Activated CD4-positive, alpha-beta memory T cell treated with anti-CD3 and anti-CD28 coated beads for 36 hours (primary cell): ENCODE measurements at places on chromosomes 11 and 22. TPM values are rescaled to one million over a fixed set of nuclear protein-coding genes. Genes with fewer than 3 reads are reported as not detected.
A peak's percentile ranks its signal among the peaks of the same experiment; 100 is the strongest.

DNA sequence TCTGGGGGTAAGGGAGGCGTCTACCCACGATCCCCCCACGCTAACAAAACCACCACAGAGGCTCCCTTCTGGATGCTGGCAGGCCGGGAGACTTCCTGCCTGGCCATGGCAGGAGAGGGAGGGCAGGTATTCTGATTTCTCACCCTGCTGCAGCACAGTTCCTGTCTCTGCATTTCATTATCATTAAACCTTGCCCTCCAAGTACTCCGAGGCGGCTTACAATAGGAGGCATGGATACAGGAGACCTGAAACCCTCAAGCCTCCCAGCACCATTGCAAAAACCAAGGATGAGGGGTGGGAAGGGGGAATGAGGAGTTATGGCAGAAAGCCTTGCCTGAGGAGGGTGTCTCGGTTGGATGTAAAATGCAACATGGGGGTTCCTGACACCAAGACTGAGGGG is 44.1 kb upstream of the MN1 start:
- no peak for DNase-seq

DNA sequence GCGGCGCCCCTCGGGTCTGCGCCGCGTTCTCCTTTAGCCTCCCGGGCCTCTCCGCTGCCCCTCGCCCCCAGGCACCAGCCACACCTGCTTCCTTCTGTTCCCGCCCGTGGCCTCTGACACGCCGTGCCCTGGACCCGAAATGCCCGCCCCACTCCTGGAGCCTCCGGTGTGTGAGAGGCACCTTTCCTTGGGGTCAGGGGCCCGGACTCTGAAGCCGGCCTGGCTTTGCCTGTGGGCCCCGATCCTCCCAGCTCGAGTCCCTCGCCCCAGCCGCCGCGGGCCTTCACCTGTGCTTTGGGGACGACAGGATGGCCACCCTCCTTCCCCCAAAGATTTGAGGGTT is 661 bp upstream of the CDPF1 start:
- DNase-seq: peak; percentile 20

The PLEKHB1 gene
- 13.2 TPM for total RNA-seq

GRCh38 chr11:134469627-134470026 is 57.6 kb upstream of the B3GAT1 start:
- DNase-seq: no peak

The FADS1 gene
- total RNA-seq: 24.9 TPM

GRCh38 chr11:17643506-17644405 is 75.6 kb upstream of the MYOD1 start:
- no peak for DNase-seq

GRCh38 chr11:120565466-120566155 is 54.1 kb downstream of the GRIK4 start:
- no peak for DNase-seq

DNA sequence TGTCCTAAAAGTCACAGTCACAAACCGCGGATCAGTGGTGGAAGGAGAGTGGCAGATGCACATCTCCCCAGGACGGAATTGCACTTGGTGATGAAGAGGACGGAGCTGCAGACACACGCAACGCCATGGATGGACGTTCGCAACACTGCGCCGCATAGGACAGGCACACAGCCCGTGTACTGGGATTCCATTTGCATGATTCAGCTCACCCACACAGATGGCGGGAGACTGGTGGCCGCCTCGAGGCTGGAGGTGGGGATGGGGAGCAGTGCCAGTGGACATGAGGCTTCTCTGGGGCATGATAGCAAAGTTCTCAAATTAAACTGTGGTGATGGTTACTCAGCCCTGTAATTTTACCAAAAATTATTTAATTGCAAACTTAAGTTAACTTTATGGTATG is 37.4 kb downstream of the DUSP8 start:
- no peak for DNase-seq

GRCh38 chr11:115194802-115195110 is 309.5 kb downstream of the CADM1 start:
- DNase-seq: peak; percentile 45

The RAPSN gene
- total RNA-seq: 0.22 TPM

DNA sequence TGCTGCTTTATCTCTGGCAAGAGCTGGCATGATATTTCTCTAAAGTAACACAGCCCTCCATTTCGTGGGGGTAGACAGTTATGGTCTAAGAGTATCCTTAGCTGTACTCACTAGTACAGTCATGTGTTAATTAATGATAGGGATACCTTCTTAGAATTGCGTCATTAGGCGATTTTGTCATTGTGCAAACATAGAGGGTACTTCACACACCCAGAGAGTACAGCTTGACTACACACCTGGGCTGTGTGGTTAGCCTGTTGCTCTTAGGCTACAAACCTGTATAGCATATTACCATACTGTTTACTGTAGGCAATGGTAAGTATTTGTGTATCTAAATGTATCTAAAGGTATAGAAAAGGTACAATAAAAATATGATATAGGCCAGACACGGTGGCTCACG is 17.0 kb downstream of the XRCC6 start:
- no peak for DNase-seq

GRCh38 chr22:36010090-36010489 is 18.5 kb downstream of the RBFOX2 start:
- no peak for DNase-seq

GRCh38 chr22:39675947-39676346 is 105.4 kb downstream of the CACNA1I start:
- no peak for DNase-seq

The ZBTB16 gene
- total RNA-seq: 9.7 TPM

DNA sequence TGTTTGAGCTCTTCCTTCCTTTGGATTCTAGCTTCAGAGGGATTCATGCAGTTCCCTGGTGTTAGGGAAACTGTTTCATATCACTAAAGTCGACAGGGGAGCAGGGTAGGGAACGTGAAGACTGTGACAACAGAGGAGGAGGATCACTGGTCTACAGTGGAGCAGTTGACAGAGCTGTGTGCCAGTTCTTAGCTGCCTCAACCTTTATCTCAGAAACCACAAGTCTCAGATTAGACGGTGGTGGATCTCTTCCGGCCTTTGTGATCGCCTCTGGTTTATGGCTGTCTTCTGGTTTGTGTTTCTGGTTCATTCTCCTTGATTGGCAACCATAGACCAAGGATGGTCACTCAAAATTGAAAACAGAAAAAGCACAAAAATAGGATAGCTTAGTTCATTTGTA is 538.9 kb upstream of the API5 start:
- DNase-seq: no peak

GRCh38 chr11:45319077-45319476 is 32.9 kb upstream of the SYT13 start:
- peak; percentile 26 for DNase-seq

DNA sequence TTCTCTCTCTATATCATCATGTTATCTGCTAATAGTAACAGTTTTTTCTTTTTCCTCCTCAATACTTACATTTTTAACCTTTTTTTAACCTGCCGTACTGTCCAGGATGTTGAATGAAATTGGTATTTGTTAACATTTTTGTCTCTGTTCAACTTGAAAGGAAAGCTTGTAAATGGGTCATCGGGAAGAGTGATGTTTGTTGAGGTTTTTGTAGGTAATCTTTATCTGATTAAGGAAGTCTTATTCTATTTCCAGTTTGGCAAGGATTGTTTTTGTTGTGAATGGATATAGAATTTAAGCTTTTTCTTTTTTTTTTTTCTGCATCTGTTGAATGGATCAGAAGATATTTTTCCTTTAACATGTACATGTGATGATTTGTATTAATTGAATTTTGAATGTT is 8.1 kb upstream of the NNMT start:
- no peak for DNase-seq

- no peak for DNase-seq
Measured at GRCh38 chr22:48803948-48804810, 1023.5 kb downstream of the BRD1 start.

DNA sequence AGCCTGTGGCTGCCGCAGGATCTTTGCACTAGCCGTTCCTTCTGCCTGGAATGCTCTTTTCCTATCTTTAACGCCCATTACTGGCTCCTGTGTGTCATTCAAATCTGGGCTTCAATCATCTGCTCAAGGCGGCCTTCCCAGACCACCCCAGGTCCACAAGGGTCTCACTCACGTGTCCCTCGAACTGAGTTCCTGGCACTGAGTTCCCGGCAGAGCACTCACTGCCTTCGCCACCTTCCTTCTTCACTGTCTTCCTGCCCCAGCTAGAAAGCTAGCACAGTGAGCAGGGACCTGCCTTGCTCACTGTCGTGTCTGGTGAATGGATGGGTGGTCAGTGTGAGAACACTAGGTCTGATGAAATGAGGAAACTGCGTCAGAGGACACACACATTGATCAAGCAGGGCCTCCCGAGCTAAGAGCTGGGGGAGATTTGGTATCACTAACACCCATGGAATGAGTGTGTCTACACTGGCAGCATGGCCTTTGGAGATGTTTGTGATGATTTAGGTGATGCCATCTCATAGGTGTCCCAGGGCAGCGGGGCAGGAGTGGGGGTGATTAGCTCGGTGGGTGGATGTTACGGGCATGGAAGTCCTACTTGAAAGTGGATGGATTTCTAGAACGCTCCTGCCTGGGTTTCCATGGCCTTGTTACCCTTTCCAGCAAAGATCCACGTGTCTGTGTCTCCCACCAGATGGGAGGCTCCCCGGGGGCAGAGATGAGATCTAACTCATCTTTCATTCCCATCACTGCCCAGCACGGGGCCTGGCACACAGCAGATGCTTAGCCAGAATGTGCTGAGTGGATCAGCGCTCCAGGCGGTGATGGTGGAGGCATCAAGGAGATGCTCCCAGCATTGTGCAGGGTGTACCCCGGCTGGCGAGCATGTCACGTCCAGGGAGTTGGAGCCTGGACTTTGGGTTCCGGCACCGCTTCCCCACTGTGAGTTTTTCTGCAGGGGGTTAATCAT is 64.5 kb downstream of the SHISAL1 start:
- DNase-seq: peak; percentile 5

- no peak for DNase-seq
Measured at GRCh38 chr11:2517386-2518064, 72.7 kb downstream of the KCNQ1 start.

GRCh38 chr22:45272498-45272897 is 12.3 kb upstream of the UPK3A start:
- DNase-seq: no peak

DNA sequence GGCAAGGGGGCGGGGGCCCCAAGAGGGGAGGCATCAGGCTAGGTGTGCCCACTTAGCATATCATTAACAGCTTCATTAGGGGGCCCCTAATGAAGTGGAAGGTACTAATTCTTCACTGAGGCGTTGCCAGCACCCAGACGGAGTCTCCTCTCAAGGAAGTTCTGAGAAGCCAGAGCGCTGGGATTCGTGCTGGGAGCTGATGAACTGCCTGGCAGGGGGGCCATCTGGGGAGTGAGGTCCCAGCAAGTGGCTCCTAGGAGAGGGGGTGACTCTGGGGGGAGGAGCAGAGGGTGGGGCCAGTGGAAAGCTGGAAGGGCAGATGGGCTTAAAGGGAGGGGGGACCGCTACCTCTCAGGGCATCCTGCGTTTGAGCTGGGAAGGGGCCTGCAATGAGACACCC is 29.8 kb downstream of the DAGLA start:
- no peak for DNase-seq

- DNase-seq: no peak
Measured at GRCh38 chr11:68827733-68828132, 14.0 kb downstream of the CPT1A start.

The PSMA1 gene
- 332 TPM for total RNA-seq

DNA sequence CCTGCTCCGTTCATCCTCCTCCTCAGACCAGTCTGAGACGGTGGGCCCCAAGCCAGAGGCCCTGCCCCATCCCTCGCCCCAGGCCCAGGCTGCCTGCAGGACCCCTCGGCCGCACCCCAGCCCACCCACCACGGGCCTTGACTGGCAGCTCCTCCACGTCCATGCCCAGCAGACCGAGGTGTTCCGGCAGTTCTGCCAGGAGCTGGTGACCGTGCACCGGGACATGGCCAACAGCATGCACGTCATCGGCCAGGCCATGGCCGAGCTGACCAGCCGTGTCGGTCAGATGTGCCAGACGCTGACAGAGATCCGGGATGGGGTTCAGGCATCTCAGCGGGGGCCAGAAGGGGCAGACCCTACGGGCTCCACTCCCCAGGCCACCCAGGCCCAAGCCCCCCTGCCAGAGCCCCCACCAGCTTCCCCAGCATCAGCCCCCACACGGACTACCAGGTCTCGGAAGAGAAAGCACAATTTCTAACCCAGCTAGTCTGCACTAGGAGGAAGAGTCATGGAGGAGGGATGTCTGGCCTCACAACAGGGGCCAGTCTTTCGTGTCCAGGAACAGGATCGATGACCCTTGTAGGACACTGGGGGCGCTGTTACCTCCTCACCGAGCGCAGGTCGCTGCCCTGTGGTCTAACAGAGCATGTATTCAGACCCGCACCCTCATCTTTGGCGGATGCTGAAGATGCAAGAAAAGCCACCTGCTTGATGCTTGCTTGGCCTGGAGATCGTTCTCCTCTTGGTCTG is 66.3 kb downstream of the PRDM11 start:
- DNase-seq: no peak

DNA sequence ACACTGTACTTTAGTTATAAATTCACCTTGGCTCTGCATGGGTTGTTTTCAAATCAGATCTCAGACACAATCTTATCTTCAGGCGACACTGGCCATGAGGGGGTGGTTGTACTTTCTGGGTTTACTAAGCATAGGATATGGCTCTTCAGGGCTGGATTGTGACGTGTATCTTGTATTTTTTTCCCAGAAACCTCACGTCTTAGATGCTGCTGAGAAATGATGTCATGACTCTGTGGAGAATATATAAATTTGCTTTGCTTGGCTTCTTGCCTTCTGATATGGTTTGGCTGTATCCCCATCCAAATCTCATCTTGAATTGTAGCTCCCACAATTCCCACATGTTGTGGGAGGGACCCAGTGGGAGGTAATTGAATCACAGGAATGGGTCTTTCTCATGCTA is 82.8 kb upstream of the VSTM5 start:
- DNase-seq: no peak

- no peak for DNase-seq
Measured at GRCh38 chr11:35014346-35014745, 97.9 kb downstream of the PDHX start.

The TMEM132A gene
- 3.3 TPM for total RNA-seq

- no peak for DNase-seq
Measured at GRCh38 chr11:57073128-57073527, 84.4 kb downstream of the OR5AK2 start.

- no peak for DNase-seq
Measured at GRCh38 chr11:104094576-104094975, 58.1 kb downstream of the DDI1 start.

- no peak for DNase-seq
Measured at GRCh38 chr11:5293028-5293427, 8.7 kb downstream of the OR51B4 start.

The FAM83F gene
- 0.41 TPM for total RNA-seq

DNA sequence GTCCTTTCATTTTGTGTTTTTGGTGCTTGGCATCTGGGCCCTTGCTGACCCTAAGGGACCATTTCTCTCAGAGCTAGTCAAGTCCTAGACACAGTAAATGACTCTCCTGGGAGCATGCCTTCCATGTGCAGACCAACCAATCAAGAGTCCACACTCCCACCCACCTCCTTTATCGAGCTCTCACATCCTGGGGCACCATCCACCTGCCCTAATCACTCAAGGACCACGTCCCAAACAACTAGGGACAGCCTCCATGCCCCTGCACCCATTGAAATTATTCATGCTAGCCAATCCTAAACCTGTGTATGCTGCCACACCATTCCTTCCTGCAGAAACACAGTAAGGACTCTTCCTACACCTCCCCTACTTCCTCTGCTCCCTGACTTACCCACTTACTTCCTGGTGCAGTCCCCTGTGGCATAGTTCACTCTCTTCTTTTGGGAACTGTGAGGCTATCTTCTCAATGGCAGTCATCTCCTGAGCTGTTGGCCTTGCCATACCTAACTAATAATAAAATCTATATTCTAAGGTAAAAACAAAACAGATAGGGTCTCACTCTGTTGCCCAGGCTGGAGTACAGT is 6.4 kb upstream of the SAA2 start:
- no peak for DNase-seq
